GM19239 (cell line): ENCODE measurements at places on chromosomes 6 and 20.

GRCh38 chr6:70520575-70520974 is 46.2 kb upstream of the SDHAF4 start:
- no peak for DNase-seq

GRCh38 chr6:73704260-73704659 is 8.3 kb downstream of the CD109 start:
- DNase-seq = no peak

DNA sequence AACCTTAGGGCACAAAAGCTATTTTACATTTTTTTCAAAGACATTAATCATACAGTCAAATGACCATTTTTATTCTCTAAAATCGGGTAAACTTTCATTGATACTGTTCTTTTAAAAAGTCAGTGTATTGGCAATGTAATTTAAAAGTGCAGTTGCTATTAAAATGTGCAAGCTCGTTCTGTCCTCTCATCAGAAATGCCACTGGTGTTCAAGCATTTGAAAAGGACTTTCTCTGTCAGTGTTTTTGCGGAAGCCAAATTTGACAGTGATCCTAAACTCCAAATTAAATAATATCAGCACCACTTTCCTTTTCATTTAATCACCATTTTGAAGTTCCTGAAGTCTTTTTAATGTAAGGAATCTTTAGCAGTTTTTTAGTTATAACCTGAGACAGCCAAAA is 69.6 kb downstream of the AFG1L start:
- DNase-seq = no peak

GRCh38 chr6:18260448-18261106 is 3.8 kb downstream of the DEK start:
- no peak for DNase-seq

- no peak for DNase-seq
These were observed 61.9 kb downstream of the COL9A1 start for GRCh38 chr6:70241031-70241430.

DNA sequence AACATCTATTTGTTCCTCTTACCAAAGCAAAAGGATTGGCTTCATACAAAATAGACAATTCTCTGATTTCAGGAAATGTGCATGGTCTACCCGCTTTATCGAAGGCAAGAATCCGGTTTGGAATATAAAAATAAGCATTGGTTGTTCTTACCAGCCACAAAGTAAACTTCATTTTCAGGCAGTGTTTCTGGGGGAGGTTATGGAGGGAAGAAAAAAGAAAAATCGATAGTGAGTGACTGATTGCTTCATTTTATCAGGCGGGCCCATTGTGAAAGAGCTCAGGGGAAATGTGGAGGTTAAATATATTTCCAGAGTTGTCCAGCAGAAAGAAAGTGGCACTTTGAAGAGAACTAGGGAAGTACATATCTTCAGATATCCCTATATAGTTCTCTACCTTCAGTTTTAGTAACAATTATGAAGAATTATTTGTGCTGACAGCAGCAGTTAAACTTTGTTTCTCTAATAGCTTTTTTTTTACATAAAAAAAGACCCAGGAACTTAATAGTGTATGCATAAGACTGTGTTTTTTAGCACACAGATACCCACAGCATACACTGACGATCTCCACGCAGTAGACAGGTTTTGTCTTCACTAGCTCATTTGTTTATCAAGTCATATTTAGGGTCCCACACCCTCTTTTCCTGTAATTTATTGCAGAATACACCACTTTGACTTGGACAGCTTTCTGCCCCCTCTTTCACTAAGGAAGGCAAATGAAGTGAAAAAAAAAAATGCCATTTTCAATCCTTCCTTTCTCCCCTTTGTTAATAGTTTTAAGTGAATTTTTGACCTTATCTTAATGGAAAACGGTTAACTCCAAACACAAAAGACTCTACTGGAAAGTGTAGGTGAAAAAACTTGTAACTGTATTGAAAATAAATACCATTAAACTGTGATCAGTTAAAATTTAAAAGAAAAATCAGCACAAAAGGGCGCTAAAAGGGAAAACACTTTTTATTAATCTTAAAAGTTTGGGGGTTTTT is 2.9 kb downstream of the POU3F2 start:
- DNase-seq = no peak

- DNase-seq = no peak
These were observed 559 bp upstream of the EYA4 start for GRCh38 chr6:133240511-133241085.

GRCh38 chr6:166672624-166673206 is 45.7 kb upstream of the RPS6KA2 start:
- no peak for DNase-seq

GRCh38 chr6:15457121-15457650 is 205.6 kb downstream of the DTNBP1 start:
- DNase-seq = no peak

GRCh38 chr6:108737594-108738546 is 110.4 kb upstream of the ARMC2 start:
- DNase-seq = no peak
